H7 (cell line): ENCODE measurements at places on chromosomes 3 and 15. TPM values are rescaled to one million over a fixed set of nuclear protein-coding genes. Genes with fewer than 3 reads are reported as not detected.

DNA sequence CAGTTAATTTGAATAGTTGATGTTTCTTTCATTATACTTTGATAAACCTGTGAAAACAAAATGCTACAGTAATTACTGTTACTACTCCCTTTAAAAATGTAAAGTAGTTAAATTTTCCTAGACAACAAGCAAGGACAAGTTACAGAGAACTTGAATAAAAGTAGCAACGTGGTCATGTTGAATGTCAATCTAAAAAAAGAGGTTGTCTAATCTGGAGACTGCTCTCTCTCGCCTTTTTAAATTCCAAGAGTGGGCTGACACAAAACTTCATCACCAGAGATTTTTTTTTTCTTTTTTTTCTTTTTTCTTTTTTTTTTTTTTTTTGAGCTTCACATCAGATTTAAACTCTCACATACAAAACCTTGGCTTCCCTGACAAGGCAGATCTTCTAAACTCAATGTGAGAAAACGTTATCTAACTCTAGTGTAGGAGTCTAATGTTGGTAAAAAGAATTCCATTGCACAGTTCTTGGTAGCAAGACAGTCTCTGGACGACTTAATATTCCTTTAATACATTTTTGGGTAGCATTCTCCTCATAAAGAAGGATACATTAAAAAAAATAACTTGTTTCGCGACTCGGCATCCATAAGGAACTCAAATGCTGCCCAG is 4.1 kb downstream of the FOXP1 start:
- no peak for DNase-seq

The PLAAT1 gene
- total RNA-seq: 3.7 and 4.5 TPM in 2 replicates

GRCh38 chr3:132034486-132035464 is at the start of gene CPNE4:
TSS of gene CPNE4 (minus strand) at chr3:132035014.
- DNase-seq: peak; percentile 93

DNA sequence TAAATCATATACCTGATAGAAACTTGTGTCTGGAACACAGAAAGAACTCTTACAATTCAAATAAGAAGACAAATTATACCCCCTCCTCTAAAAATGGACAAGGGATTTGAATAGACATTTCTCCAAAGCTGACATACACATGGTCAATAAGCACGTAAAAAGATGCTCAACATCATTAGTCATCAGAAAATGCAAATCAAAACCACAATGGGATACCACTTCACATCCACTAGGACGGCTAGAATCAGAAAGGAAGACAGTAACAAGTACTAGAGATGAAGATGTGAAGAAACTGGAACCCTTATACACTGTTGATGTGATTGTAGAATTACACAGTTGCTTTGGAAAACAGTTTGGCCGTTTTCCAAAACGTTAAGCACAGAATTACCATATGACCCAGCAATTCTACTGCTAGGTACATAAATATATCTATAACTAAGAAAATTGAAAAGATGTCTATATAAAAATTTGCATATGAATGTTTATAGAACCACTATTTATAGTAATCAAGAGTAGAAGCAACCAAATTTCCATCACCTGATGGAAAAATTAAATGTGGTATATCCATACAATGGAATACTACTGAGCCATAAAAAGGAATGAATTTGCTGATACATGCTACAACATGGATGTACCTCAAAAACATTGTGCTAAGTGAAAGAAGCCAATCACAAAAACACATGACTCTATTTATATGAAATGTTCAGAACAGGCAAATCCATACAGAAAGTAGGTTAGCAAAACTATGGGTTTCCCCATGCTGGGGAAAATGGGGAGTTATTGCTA is 60.8 kb downstream of the GREM1 start:
- no peak for DNase-seq

DNA sequence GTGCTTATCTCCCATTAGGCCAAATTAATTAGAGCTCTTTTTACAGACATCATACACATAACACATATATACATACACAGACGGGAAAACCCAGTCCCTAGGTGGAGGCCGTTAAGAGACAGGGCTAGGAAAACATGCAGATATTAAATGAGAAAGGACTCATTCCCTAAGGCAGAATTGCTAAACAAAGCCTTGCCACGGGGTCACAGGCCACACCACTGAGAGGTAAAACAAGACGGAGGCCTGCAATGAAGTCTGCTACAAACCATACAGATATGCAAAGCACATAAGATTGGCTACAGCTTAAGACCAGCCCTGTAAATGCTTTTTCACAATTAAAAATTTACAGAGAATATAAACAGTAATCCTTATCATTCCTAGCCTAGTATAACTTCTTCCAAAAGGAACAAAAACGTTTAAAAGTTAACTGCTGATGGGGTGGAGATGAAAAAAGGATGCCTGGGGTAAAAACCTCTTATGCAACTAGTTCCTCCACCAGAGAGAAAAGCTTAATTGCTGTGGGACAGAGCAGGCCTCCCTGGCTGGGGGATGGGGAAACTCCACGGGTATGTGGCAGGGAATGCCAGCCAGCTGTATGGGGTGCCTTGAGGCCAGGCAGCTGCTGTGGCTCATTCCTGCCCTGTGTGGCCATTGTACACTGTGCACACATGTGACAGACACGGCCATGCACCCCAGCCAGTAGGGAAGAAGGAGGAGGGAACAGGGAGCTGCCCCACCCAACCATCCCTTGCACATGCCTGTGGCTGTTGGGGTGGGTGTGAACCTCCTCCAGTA is 481.4 kb upstream of the LMCD1 start:
- DNase-seq: no peak

The SAMD7 gene
- total RNA-seq: not detected in 2 replicates

The B3GALNT1 gene
- 3.5 and 5.4 TPM in 2 replicates for total RNA-seq

The CPLX3 gene
- total RNA-seq: 0.03 TPM in 1 of 2 replicates, not detected in the other
